Hematopoietic multipotent progenitor cell treated with erythropoietin and hydrocortisone succinate and interleukin-3 and kit ligand, for 6 days (in vitro differentiated cells): ENCODE measurements at places on chromosomes 1 and 21.

- DNase-seq: no peak
Measured at GRCh38 chr1:193221651-193222050, 35.2 kb upstream of the B3GALT2 start.

- no peak for DNase-seq
Measured at GRCh38 chr1:55951291-55951690, 628.1 kb downstream of the PLPP3 start.

DNA sequence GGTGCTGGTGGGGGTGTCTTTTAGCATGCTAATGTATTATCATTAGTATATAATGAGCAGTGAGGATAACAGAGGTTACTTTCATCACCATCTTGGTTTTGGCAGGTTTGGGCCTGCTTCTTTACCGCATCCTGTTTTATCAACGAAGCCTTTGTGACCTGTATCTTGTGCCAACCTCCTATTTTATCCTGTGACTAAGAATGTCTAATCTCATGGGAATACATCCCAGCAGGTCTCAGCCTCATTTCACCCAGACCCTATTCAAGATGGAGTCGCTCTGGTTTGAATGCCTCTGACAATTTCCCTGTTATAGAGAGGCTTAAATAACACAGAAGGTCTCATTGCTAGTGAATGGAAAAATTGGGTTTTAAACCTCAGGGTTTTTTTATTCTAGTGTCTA, 300.8 kb upstream of the PROX1 start:
- DNase-seq: no peak

- no peak for DNase-seq
Measured at GRCh38 chr1:230032516-230033281, 34.3 kb upstream of the GALNT2 start.

GRCh38 chr1:184929711-184930202, 44.6 kb downstream of the NIBAN1 start:
- peak; percentile 67 for DNase-seq

GRCh38 chr1:2934642-2935081, 86.6 kb upstream of the ACTRT2 start:
- no peak for DNase-seq

DNA sequence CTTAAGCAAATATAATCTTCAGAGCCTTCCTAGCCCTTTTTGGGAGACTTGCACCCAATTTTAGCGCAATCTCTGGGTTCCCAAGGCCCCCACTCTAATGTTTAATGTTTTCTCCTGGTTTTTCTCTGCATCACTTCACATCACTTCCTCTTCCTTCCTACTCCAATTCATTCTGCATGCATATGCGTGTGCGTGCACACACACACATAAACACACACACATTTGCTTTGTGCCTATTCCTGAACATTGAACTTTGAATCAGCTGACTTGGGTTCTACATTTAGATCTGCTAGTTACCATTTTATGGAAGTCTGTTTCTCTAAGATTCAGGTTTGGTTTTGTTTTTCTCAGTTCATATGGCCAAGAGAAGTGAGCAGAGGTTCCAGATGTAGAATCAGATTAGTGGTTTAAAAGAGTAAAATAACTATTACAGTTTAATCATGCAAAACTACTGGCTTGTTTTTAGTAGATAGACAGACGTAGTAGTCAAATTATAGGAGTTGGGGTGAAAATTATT, 7.4 kb upstream of the EDEM3 start:
- DNase-seq: peak; percentile 39
